ENCODE measurements at places on chromosomes 2 and 18.
A peak's percentile ranks its signal among the peaks of the same experiment; 100 is the strongest.

DNA sequence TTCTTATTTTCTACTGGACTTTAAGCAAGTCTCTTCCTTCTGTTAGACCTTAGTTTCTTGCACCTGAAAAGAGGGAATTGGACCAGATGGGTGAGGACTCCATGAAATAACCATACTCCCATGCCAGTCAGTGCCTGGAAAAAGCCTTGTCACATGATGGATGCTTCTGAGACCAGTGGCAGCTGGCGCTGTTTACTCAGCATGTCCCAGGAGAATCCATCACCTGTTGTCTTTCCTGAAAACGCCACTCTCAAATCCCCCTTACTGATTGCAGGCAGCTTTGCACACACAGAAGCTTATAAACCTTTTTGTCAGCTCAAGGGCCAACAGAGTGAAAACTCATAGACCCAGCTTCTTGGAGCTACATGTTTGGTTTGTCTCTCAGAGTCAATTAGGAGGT lies 117.6 kb downstream of the POLE4 start:
- no peak for DNase-seq

DNA sequence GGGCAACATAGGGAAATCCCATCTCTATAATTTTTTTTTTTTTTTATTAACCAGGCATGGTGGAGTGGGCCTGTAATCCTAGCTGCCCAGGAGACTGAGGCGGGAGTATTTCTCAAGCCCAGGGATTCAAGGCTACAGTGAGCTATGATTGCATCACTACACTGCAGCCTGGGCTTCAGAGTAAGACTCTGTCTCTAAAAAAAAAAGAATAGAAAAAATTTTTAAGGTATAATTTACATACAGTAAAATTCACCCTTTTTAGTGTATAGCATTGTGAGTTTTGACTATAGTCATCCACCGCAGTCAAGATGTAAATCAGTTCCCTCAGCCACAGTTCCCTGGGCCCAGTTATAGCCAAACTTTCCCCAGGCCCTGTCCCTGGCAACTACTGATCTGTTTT lies 57.1 kb upstream of the MSH6 start:
- no peak for DNase-seq

GRCh38 chr18:31741097-31741735 lies 19.5 kb downstream of the SLC25A52 start:
- DNase-seq, result peak; percentile 22

GRCh38 chr2:383888-384287 lies 96.0 kb upstream of the ALKAL2 start:
- no peak for DNase-seq

- no peak for DNase-seq
Observed at GRCh38 chr2:162114271-162114670, 37.8 kb downstream of the GCG start.

- no peak for DNase-seq
Observed at GRCh38 chr2:213066443-213066743, 85.0 kb downstream of the IKZF2 start.

GRCh38 chr18:69874058-69874457 lies 73.6 kb downstream of the CD226 start:
- no peak for DNase-seq

All from naive thymus-derived CD8-positive, alpha-beta T cell (primary cell).